ENCODE measurements at places on chromosomes 11 and 22.

- DNase-seq: peak; percentile 13
These were observed at the start of gene PARVA for GRCh38 chr11:12377106-12377823. Gene PARVA, plus strand, starts transcription at chr11:12377571. Its CDS starts 77 bp downstream, at chr11:12377648.

- no peak for DNase-seq
These were observed 61.5 kb downstream of the BTG4 start for GRCh38 chr11:111450480-111451320.

DNA sequence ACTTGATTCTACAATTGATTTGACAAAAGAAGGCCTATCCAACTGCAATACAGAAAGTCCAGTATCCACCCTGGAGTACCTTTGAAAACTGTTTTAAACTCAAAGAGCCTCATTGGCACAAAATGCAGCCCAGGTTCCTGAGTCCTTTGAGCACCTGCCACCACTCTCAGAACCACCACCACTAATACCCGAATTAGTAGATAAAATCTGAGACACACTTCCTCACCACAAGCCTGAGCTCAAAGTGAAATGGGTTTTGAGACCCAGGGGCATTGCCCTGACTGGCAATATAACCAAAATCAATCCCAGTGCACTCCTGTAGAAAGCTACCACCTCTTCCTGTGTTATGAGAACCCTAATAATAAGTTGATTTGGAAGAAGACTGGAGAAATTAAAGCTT lies 215.7 kb downstream of the CSNK2A3 start:
- DNase-seq: no peak

DNA sequence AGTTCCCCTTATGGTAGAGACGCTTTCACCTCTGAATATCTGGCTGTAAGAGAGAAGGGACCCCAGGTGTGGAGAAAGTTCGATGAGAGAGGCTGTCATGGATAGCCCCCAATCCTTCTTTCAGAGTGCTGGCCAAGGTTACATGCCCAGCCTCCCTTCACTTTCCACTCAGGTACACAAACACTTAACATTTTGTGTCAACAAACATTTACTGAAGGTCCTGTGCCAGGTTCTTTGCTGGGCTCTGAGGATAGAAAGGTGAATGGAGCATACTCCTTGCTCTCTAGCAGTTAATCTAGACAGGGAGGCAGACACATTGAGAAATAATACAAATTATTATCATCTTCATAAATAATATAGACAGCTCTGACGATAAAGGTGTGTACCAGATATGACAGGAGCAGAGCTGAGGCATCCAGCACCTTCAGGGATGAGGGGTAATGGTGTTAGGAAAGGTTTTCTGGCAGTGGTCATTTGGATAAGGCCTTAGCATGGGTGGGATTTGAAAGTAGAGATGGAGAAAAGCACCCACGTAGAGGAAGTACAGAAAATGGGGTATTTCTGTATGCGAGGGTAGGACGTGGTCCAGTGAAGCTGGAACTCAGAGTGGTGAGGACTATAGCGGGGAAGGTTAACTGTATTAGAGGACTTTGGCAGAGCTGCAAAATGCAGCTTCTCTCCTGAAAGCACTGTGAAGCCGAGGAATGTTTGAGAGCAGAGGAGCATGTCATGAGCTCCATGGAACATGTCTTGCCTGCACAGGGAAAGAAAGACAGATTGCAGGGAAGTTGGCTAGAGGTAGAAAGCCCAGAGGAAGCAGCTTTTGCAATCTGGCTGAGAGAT lies 19.6 kb downstream of the PPFIBP2 start:
- no peak for DNase-seq

GRCh38 chr11:126660761-126661425 lies 305.4 kb downstream of the ST3GAL4 start:
- DNase-seq: no peak

Data from suppressor macrophage treated with lipopolysaccharide for 1 hour (primary cell).